ENCODE measurements at places on chromosomes 7 and 10.

- DNase-seq, result no peak
Measured at GRCh38 chr10:28130267-28130666, 131.4 kb upstream of the ODAD2 start.

- no peak for DNase-seq
Measured at GRCh38 chr7:128841921-128842673, 11.9 kb downstream of the FLNC start.

GRCh38 chr10:16943295-16944285 is 126.4 kb upstream of the RSU1 start:
- DNase-seq, result no peak

GRCh38 chr10:73644767-73645166 is 3.5 kb upstream of the MYOZ1 start:
- DNase-seq, result no peak

DNA sequence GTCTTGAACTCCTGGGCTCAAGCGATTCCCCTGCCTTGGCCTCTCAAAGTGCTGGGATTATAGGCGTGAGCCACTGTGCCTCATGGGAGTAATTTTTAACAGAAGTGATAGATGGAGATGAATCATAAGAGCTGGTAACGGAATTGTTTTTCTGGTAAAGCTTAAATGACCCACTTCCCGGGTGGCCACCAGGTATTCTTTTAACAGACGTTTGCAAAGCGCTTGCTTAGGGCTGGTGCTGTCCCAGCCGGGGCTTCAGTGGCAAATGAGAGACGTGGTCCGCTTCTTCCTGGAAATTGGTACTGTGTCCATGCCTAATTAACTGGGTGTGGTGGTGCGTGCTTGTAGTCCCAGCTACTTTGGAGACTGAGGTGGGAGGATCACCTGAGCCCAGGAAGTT is 23.5 kb downstream of the CAMK1D start:
- no peak for DNase-seq

- DNase-seq, result no peak
Measured at GRCh38 chr7:127346575-127347256, 45.8 kb downstream of the ZNF800 start.

- no peak for DNase-seq
Measured at GRCh38 chr10:68796605-68797004, 30.7 kb upstream of the STOX1 start.

DNA sequence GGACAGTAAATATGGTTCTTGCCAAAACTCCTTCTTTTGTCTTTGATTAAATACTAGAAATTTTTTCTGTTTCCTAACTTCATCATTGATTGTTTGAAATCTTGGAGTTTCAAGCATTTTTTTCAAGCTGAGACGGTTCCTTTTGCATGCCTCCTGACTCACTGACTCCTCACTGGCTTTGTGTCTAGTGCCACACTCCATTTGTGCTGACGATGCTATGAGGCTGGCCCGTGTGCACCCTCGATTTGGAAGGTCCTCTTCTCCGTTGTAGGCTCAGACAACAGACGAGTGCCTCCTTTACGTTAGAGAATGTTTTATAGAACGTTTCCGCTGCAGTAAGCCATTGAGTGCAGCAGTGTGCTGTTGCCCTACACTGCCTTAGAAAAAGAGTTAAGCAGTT is 10.8 kb upstream of the CSGALNACT2 start:
- DNase-seq, result no peak

DNA sequence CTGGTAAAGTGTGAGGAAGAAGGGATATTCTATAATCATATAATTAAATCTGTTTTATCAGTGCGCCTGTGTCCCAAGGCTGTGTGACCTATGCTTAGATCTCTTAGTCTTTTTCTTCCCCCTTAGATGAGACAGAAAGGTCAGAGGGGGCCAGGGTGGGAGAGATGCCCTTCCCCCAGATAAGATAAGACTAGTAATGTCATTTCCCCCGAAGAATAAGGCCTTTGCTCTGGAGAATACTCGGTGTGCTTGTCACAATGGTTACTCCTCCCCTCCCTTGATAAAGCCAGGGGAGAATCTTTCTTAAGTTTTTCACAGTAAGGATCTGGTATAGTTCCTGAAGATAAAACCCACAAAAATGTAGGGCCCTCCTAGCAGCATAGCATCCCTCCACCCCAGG is 1041.8 kb downstream of the SORCS3 start:
- no peak for DNase-seq

DNA sequence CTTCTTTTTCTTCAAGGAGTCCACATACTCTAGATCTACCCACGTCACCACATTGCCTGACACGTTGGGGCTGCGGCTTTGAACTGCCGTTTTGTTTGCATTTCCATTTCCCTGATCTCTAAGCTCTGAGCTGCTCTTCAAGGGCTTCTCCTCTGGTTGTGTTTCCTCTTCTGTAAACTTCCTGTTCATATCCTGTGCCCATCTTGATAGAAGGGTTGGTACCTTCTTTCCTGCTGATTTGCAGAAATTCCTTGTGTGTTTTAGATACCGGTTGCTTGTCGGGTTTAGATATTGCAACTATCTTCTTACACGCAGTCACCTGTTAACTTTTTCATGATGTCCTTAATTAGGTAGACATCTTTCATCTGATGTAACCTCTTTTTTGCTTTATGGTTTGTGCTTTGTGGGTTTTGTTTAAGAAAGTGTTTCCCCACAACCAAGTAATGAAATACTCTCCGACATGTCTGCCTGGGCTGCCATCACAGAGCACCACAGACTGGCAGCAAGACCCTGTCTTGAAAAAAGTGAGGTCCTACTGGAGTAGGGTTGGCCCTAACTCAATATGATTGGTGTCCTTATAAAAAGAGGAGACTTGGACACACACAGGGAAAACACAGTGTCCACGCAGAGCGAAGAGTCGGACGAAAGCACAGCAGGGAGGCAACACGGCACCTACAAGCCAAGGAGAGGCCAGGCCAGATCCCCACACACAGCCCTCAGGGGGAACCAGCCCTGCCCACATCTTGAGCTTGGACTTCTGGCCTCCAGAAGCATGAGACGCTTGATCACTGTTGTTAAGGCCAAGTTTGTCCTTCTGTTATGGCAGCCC is 99.1 kb upstream of the PDGFA start:
- peak; percentile 97 for DNase-seq

DNA sequence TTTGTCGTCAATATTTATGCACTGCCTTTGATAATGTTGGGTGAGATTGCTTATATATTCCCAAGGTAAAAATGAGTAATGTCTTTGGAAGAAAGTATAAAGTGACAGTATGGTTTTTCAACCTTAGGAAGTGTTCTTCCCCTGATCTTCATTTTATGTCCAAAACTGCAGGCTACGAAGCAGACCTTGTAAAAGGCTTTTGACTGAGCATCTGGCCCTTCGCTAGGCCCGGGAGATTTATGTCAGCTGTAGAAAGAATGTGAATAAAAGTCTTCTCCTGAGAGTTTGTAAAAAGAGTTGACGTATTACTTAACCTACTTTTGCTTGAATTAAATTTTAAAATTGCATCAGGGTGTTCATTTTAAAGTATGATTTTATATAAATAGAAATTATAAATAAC is 116.8 kb downstream of the CPED1 start:
- no peak for DNase-seq

GRCh38 chr10:100153239-100153825 is 32.5 kb downstream of the ERLIN1 start:
- no peak for DNase-seq

DNA sequence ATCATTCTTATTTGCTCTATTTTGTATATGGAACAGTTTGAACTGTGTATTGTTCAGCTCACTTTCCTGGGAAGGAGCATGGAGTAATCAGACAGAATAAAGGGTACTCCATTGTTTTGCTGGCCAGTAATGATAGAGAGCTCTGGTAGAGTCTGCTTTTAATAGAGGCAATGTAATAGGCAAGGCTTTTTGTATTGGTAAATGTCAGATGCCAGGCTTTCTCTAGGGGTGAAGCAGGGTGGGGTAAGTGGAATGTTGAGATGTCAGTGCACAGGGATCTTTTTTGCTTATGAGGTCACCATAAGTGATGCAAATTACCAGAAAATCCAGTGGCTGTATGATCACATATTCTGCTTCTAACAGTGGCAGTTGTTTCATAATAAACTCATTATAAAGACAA is 1088.3 kb upstream of the SORCS1 start:
- DNase-seq, result no peak

DNA sequence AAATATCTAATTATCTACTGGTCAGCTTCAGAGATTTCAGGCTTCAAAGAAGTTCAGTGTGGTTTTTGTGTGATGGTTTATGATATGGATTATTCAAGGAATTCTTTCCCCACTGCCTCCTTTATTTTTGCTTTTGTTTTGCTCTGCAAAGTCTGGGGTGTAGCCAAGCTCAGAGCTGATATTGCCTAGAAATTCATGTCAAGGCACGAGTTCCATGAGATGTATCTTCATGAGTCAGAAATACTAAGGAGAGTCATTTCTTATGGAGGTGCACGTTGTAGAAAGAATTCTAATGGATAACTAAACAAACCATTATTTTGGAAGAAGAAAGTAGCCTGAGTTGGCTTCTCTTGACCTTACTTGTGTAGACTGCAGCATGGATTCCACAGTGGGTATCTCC is 37.4 kb downstream of the VIM start:
- DNase-seq, result no peak

DNA sequence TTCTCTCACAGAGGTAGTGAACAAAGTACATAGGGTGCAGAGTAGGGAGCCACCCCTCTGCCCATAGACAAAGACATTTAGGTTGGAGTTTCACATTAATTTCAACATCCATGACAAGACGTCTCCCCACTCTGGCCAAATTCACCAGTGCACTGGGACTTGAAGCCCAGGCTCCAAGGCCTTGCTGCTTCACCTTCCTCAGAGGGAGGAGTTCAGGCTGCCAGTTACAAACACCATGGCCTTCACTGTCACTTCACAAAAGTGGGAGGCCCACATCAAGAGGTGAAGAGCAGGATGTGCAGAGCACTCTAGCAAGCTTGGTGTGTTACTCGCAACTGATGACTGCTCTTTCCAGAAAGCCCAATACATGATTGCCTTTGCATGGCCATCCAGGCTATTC is 15.8 kb upstream of the ARHGAP22 start:
- no peak for DNase-seq

DNA sequence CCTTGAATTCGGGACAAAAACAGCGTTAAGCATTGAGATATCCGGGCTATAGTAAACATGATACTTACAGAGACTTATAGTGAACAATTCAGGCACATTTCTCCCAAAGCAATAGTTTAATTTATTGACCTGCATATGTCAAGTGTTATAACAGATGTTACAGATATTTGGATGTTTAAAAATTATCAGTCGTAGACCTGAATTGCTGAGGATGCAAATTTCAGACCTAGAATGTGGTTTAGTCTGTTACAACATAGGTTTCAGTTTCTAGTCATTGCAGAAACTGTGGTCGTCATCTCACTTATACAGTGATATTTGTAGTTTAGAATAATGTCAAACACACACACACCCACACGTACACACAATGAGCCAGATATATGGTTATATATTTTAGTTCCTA is 85.2 kb downstream of the VTI1A start:
- no peak for DNase-seq

DNA sequence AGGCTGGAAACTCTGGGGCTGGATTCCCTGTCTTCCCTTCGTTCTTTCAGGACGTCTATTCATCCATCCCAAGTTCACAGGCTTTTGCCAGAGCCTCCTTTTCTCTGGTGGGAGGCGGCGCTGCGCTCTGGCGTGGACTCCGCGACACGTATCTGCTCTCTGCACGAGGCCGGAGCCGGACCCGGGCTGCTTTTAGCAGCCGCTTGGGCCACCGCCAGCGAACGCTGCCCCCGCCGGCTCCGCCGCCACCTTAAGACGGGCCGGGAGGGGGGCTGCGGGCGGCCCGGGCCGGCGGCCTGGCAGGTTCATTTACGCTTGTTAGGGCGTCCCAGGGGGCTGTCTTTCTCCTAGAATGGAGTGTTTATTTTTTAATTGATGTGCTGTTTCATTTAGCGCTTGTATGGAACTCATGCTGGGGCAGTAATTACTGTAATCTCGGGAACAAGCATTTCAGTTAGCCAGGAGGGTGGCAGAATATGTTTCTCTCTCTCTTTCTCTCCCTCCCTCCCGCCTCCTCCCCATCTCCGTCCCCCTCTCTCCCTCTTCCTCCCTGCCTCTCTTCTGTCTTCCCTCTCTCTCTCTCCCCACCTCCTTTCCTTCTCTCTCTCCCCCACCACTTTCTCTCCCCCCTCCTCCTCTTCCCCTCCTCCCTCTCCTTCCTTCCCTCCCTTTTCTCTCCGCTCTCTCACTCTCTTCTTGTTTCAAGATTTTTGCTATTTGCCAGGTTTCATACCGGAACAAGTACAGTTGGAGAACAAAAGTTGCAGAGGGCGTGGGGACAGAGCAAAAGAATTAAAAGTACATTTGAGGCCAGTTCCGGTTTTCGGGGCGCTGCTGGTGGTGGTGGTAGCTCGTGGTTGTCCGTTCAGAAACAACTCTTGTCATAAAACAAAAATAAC is 1.3 kb upstream of the FZD8 start:
- DNase-seq, result no peak

DNA sequence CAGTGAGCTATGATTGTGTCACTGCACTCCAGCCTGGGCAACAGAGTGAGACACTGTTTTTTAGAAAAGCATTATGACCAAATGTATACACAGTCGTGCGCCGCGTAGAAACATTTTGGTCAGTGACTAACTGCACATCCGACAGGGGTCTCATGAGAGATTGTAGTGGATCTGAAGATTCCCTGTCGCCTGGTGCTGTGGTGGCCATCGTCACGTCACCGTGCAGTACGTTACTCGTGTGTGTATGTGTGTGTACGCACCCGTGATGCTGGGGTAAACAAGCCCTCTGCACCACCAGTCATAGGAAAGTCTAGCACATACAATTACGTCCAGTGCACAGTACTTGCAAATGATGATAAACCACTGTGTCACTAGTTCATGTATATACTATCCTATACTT is 109.4 kb downstream of the ELFN1 start:
- DNase-seq, result no peak

- DNase-seq, result no peak
Measured at GRCh38 chr7:26166684-26167266, 14.8 kb downstream of the NFE2L3 start.

DNA sequence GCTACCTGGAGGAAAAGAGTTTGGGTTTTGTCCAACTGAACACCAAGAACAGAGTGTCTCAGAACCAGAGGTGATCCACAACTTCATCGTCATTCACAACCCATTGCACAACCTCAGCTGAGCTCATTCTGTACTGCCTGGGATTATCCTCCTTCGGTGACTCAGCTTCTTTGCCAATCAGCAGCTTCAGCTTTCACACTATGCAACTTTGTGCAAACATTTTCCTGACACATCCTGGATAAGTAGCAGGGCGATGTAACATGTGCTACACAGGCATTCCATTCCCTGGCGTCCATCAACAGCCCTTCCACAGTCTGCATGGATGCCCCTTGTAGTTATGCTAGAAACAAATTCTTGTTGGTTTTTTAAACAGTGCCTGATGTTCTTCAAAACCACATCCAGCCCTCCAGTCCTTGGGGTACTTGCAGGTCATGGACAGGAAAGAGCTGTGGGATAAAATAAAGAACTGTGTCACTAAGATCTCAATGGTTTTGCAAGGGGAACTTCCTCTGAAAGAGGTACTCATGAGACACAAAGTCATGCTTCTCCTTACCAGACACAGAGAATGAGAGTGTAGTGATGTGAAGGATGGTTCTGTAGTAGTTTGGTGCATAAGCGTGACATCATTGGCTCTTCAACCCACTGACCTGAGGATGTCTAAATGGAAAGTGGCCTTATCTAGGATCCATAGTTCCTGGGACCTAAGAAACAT is 478.5 kb downstream of the KIF20B start:
- no peak for DNase-seq

Measured in Jurkat, Clone E6-1 (cell line).